ENCODE measurements at places on chromosomes 4 and X.

DNA sequence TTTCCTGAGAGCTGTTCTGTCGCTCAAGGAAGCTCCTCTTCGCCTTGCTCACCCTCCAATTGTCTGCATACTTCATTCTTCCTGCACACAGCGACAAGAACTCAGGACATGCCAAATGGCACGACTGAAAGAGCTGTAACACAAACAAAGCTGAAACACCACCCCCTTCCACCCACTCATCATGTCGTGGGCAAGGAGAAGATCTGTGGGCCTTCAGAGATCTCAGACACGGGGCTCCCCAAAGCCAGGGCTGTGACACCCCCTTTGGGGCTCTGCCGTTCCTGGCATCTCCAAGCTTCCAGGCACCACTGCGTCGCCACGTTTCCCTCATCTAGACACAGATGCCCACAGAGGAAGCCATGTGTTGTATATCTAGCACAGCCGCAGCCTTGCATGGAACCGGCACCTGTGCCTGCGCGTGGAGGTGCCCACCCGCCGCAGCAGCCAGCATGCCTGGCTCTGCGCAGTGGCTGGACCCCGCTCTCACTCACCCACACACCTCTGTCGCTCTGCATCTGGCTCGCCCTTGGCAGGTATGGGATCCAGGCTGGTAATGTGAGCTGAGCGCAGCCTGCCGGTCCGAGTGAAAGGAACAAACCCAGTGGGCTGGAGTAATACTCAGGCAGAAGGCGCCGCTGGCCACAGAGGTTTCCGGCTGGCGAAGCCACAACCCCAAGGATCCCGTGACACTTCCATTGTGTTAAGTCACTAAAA, 676.4 kb upstream of the INTU start:
- no peak for DNase-seq

DNA sequence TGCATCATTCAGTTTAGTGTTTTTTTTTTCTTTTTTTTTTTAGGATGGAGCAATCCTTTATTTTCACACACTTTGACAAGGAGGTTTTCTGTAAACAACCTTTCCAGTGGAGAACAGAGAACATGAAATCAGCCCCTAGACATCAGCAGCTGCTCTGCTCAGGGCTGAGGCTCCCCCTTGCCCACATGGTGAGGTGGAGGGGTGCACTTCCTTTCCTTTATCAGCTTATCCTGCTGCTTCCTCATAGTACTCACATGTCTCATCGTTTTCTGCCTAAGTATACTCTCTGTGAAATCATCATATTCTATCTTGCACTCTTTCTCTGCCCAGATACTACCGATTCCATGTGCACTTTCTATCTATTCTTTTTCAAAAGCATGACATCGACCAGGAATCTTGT, 47.6 kb upstream of the PRSS12 start:
- DNase-seq = no peak

GRCh38 chr4:150713251-150713650, 131.3 kb downstream of the MAB21L2 start:
- no peak for DNase-seq

DNA sequence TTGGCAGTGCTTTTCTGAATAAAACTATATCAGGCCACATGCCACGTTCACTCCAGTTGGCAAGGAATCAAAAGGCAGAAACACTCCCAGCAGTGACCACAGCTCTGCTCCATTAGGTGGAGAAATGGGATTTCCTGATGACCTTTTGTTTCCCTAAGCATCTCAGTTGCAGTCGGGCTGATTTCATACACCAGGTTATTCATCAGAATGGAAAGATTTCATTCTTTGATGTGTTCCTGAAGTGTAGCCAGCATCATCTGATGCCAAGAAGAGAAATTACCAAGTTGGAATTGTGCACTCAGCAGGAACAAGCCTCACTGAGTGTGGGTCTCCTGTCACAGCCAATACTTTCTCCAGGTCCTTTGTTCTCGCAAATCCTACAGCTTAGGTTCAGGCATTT, 193.7 kb downstream of the SPATA18 start:
- DNase-seq = no peak

DNA sequence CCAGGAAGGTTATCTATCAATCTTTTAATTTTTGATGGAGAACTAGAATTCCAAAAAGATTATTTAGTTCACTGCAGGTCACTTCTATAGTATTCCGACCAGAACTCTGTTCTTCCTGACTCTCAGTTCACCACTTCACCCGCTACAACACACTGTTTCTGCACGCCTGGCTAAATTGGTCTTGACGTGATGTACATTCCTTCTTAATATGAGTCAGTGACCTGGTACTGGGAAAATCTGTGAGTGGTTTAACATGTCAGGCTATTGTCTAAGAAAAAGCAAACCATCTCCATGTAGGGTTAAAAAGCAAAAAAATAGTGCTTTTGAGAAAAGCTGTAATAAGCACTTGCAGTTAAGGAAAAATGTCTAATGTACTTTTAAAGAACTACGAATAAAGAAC, 120.4 kb downstream of the NDST3 start:
- DNase-seq = no peak

- no peak for DNase-seq
These were observed 8.7 kb downstream of the KIAA1210 start for GRCh38 chrX:119118780-119119395.

DNA sequence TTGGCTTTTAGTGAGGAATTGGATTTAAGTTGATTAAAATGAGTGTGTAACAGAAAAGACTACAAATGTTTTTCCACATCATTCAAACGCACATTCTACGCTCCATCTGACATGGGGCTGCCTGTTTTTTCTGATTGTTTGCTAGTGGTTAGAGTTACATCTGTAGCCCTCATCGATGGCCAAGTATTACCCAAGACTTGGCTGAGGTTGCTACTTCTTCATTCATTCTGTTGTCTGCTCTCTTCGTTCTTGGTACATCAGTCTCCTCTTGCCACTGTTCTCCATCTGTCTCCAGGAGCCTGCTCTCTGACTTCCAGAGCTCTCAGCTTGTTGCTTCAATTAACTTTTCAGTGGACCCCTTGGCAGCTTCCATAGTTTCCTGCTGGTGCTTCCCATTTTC, 1844.6 kb upstream of the TENM3 start:
- no peak for DNase-seq

DNA sequence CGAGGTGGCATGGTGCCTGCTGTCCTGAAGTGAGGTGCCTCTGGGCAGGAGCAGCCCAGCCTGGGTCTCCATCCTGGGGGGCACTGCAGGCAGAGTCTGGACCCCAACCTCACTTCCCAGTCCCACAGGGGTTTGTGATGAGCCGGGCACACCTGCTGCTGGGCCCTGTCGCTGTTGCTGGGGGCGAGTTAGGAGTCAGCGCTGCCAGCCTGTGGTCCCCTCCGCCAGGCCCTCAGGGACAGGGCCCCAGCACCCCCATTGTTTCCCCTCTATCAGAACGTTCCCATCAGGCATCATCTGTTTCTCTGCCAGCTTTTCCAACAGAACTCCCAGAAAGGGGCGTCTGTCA, 23.4 kb downstream of the WFS1 start:
- no peak for DNase-seq

DNA sequence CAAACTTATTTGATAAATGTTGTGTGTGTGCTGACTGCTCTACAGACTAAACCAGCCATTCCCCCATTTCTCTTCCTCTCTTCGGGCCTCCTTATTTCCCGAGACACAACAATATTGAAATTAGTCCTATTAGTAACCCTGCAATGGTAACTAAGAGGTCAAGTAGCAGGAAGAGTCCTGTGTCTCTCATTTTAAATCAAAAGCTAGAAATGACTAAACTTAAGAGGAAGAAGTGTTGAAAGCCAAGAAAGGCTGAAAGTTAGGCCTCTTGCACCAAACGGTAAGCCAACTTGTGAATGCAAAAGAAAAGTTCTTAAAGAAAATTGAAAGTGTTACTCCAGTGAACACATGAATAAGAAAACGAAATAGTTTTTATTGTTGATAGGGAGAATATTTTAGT, 357.8 kb upstream of the SLC7A11 start:
- DNase-seq = no peak
